ENCODE measurements at places on chromosomes 1 and 21.
A peak's percentile ranks its signal among the peaks of the same experiment; 100 is the strongest.

- DNase-seq, result no peak
These were observed 22.2 kb upstream of the ITPKB start for GRCh38 chr1:226761322-226761721.

DNA sequence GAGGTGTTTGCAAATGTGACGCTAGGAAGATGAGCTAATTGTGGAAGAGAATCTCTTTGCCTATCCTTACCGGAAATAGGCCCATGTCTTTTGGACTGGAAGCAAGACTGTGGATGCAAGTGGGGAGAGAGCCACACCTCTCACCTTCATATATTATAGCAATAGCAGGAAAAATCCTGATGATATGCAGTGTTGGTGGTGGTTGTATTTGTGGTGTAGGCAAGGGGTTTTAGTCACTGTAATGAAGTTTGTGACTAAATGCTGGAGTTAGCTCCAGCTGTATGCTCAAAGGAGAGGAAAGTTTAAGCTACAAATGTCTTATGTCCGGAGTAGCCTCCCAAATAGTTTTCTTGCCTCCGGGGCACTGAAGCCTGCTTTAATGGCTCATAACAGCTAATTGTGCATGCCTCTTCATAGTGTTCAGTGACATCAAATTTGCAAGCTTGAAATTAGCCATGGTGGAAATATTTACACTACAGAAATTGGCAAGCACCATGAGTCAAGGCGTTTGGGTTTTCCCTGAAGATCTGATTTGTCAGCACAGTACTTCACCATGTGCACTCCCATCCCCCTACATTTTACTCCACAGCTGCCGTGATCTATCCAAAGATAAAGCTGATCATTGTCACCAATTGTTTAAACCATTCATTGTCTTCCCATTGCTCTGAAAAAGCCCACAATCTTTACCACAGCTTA lies 102.6 kb upstream of the ZNF644 start:
- no peak for DNase-seq

- DNase-seq, result no peak
These were observed 107.6 kb downstream of the CCDC185 start for GRCh38 chr1:223500560-223501425.

DNA sequence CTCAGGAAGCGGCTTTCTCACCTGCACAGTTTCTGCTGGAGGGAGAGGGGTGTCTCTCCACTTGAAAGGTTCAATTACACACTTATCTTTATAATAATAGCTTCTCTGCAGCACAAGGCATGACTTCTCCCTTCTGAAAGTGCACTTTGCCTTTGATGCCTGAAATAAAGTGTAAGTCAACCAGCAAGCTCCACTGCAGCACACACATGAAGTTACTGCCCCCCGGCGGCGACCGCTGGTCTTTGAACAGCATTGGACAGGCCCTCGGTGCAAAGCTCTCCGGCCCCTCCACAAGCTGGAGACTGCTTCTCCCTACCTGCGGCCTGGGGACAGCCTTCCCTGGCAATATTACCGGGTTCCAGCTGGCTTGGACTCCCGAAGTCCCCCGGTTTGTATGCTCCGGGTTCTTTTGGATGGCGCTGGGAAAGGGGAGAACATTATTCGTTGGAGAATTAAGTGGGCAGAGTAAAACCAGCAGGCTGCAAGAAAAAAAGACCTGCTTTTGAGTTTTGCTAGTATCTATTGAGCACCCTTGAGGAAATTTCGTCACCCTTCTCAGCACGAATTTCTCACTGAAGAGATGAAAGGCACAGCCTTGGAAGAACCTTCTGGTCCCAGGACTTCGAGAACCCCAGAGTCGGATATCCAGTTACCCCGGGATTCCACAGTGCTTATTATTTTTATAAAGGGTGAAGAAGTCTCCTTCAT lies 11.8 kb downstream of the RCAN1 start:
- peak; percentile 62 for DNase-seq

DNA sequence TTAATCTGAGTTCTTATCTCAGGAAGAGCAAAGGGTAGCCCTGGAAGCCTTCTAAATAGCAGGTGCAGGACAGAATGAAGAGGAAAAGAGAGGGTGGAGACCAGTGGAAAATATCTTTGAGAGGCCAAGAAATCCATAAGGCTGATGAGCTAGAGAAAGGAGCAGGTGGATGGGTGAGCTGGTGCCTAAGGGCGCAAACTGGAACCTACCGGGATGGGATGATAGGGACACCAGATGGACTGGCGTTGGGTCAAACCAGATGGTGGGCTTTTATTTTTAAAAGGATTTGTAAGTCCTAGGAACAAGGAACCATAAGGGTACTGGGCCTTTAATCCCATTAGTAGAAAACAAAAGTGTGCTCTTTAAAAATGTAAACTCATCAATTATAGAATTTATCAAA lies 59.7 kb downstream of the RGL1 start:
- DNase-seq, result no peak

Measured in foreskin melanocyte (primary cell).